ENCODE measurements at places on chromosomes 3 and 15.

- no peak for DNase-seq
- no peak overlapping the region for H3K27ac ChIP-seq
- H3K27me3 ChIP-seq: no peaks in the 10 kb centered on the region
- no peaks in the 10 kb centered on the region for H3K36me3 ChIP-seq
- no peak overlapping the region for H3K4me3 ChIP-seq
These were observed 57.2 kb upstream of the RAD18 start for GRCh38 chr3:9020426-9020825.

- DNase-seq: no peak
- no peaks in the 10 kb centered on the region for H3K27me3 ChIP-seq
- H3K4me1 ChIP-seq: no peaks in the 10 kb centered on the region
- no peak overlapping the region for H3K27ac ChIP-seq
These were observed 945.1 kb downstream of the OTOL1 start for GRCh38 chr3:162441716-162442115.

DNA sequence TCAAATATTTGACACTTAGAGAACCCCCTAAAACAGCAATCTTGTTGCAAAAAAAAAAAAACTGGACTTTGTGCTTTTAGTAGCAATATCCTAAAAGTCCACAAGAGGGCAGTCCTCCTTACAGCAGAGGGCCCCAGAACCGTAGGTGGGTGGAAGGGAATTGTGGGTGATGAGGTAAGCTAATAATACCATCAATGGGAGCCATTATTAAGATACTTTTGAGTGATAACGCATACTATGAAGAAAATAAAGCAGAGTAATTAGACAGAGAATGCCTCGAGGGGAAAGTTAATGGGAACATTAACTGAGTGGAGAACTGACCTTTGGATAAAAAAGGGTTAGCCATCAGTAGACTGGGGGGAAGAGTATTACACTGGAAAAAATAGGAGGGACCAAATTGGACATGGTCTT lies 229.9 kb downstream of the THRB start:
- H3K4me1 ChIP-seq: no peaks in the 10 kb centered on the region
- H3K36me3 ChIP-seq: no peaks in the 10 kb centered on the region
- no peak for DNase-seq
- H3K4me3 ChIP-seq: no peak overlapping the region

- DNase-seq: no peak
- H3K27me3 ChIP-seq: no peaks in the 10 kb centered on the region
- H3K36me3 ChIP-seq: no peaks in the 10 kb centered on the region
- H3K27ac ChIP-seq: peak overlapping the region; percentile 77
These were observed 62.8 kb downstream of the XXYLT1 start for GRCh38 chr3:195208183-195208582.

DNA sequence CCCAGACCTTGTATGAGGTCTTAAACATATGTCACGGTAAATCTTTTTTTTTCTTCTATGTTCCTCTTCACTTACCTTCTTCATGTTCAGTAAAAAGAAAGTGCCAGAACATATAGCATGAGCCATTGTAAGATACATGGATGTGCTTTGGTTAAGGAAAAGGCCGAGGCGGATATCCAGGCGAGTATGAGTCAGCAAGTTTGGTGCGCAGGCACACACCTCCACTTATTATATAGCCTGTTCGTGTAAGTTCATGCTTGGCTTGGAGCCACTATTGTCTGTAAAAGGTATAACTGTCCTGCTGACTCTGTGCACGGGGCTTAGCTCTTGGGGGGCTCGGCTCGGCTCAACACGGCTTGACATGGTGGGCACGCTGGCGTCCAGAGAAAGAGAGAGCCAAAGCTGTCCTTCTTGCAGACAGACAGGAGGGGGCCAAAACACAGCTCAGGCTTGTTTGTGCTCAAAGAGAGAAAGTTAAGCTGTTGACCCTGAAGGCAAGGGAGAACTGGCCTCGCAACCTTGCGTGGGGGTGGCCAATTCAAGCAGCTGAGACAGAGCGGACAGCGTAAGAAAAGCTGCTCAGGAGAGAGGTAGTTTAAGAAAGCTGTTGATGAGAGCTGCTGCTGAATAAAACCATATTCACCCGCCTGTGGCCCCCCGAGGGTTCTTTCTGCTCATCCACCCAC lies 251.2 kb downstream of the SLC9A9 start:
- no peak overlapping the region for H3K27ac ChIP-seq
- H3K27me3 ChIP-seq: no peaks in the 10 kb centered on the region
- no peaks in the 10 kb centered on the region for H3K4me1 ChIP-seq
- no peak overlapping the region for H3K4me3 ChIP-seq
- no peak for DNase-seq
- H3K36me3 ChIP-seq: no peaks in the 10 kb centered on the region

DNA sequence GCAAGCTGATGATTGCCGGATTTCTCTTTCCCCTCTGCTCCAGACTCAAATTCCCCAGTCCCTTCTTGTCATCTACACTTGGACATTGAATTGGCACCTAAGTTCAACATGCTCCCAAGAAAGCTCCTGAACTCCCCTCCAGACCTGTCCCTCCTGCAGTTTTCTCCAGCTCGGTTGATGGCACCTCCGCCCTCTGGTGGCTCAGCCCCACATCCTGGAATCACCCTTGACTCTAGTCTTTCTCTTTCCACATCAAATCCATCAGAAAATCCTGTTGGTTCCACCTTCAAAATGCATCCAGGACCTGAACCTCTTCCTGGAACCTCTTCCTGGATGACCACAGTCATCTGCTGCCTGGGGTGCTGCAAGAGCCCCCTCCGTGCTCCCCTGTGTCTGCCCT lies 60.1 kb downstream of the RASGRF1 start:
- H3K27ac ChIP-seq: no peak overlapping the region
- no peaks in the 10 kb centered on the region for H3K4me1 ChIP-seq
- H3K36me3 ChIP-seq: no peaks in the 10 kb centered on the region
- no peak for DNase-seq
- H3K27me3 ChIP-seq: no peaks in the 10 kb centered on the region

GRCh38 chr15:88705769-88706165 lies 67.0 kb downstream of the ISG20 start:
- H3K27ac ChIP-seq: no peak overlapping the region
- DNase-seq: no peak
- peaks cover 20% of the 10 kb centered on the region for H3K27me3 ChIP-seq
- no peaks in the 10 kb centered on the region for H3K4me1 ChIP-seq
- H3K36me3 ChIP-seq: no peaks in the 10 kb centered on the region

GRCh38 chr3:42066516-42067181 lies 24.5 kb upstream of the TRAK1 start:
- DNase-seq: no peak
- H3K4me3 ChIP-seq: no peak overlapping the region
- peaks cover 1% of the 10 kb centered on the region for H3K4me1 ChIP-seq
- no peaks in the 10 kb centered on the region for H3K27me3 ChIP-seq
- H3K27ac ChIP-seq: peak overlapping the region; percentile 80
- no peaks in the 10 kb centered on the region for H3K36me3 ChIP-seq

DNA sequence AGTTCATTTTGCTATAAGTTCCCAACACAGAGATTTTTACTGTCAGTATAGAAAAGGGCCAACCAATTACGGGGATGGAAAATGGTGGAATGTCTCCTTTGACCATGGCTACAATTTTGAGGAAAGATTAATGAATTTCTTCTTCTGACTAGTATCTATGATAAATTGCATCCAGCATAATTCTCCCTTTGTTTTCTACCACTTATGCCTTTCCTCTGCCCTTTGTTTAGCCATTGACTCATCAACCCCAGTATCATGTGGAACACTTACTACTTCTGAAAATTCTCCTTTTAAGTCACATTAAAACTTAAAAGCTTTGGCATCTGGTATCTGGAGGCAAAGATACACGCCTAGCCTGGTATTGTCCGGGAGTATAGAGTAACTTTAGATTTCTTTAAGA lies 92.9 kb upstream of the CADPS start:
- H3K4me3 ChIP-seq: no peak overlapping the region
- no peaks in the 10 kb centered on the region for H3K27me3 ChIP-seq
- H3K27ac ChIP-seq: no peak overlapping the region
- DNase-seq: no peak
- H3K36me3 ChIP-seq: no peaks in the 10 kb centered on the region
- H3K4me1 ChIP-seq: no peaks in the 10 kb centered on the region

Data from breast epithelium (tissue), 4 donors.